ENCODE measurements at places on chromosomes 13 and 19. TPM values are rescaled to one million over a fixed set of nuclear protein-coding genes. Genes with fewer than 3 reads are reported as not detected.

GRCh38 chr13:21069561-21070004 lies 8.2 kb upstream of the LATS2 start:
- peak; percentile 57 for DNase-seq

GRCh38 chr19:39543477-39543857 lies 3.5 kb upstream of the EID2 start:
- DNase-seq: no peak

- DNase-seq: peak; percentile 79
Observed at GRCh38 chr19:47707135-47707925, 5.9 kb upstream of the EHD2 start.

GRCh38 chr13:78022164-78022877 lies 103.7 kb upstream of the EDNRB start:
- DNase-seq: peak; percentile 43

- DNase-seq: no peak
Observed at GRCh38 chr19:40088299-40089047, 2.3 kb downstream of the ZNF780A start.

- DNase-seq: no peak
Observed at GRCh38 chr19:14346279-14346678, 35.0 kb upstream of the ADGRE5 start.

DNA sequence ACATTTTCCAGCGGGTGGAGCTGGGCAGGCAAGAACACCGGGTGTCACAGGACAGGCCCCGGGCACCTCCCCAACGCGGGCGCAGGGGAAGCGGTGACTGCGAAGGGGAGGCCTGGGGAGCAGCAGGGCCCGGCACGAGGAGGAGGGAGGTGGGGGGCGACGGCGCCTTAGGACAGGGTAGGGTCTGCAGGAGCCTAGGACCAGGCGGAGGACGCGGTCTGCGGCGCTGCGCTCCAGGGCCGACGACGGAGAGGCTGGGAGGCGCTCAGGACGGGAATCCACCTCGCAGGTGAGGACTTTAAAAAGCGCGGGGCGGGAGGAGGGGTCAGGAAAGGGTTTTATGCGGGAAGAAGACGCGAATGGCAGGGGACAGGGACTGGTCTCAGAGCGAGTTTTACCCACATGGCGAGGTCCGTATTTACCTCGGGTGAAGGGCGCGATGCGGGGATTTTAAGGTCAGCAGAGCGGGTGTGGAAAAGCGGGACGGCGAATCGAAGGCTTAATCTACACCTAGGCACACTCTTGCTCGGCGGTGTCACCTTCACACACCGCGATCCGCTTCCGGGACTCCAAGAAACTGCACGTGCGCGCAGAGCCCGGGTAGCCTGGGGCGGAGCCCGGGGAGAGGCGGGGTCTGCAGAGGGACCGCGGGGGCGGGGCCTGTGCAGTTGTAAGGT lies 13.5 kb downstream of the ERVV-2 start:
- DNase-seq: no peak

DNA sequence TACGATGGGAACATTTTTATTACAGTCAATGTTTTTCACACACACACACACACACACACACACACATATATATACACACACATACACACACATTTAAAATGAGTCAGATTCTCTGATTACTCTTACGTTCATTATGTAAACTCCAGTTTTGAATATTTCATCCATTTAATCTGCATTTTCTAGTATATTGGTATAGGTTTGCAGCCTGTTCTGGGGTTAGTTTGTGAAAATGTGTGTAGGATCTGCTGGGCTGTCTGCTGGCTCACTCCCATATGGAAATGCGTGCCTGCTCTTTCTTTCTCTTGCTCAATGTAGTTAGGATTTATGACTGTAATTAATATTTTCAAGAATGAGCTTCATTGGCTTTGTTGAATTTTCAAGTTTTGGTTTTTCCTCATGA lies 7.1 kb downstream of the LILRB2 start:
- DNase-seq: no peak

- no peak for DNase-seq
Observed at GRCh38 chr13:110330491-110331011, 23.5 kb downstream of the COL4A2 start.

- DNase-seq: peak; percentile 98
Observed at GRCh38 chr19:50003810-50004419, 21.3 kb downstream of the VRK3 start.

GRCh38 chr19:19563348-19563848 lies 25.3 kb downstream of the CILP2 start:
- no peak for DNase-seq

DNA sequence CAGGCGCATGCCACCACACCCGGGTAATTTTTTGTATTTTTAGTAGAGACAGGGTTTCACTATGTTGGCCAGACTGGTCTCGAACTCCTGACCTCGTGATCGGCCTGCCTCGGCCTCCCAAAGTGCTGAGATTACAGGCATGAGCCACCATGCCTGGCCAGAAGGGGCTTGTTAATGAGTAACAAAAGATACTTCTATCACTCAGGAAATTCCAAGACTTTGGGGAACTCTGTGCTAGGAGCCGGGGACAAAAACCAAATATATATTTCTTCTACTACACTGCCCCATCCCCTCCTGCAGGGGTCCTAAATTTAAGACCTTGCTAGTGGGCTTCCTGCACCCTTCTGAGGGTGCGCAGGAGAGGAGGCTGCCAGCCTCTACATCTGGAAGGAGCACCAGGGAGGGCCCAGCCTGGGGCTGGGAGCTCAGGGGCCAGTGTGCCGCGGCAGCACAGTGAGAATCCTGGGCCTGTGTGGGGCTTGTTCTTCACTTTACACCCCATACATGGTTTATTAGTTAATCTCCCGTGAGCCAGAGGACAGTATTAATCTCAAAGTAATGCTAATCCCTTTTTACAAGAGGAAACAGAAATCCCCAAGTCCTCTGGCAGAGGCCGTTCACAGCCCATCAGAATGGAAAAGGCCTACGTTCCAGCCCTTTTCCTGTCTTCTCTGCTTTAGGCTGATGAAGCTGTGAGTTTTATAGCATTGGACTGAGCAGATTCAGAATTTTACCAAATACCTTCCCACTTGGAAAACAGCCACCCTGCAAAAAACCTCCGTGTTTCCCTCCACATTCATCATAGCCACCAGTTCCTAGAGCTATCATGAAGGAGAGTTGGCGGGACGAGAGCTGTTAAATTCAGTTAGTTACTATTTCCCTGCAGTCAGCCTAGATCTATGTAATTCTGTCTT lies 44.4 kb upstream of the NPAS1 start:
- DNase-seq: no peak

- DNase-seq: no peak
Observed at GRCh38 chr19:12260861-12261260, 33.8 kb downstream of the ZNF44 start.

DNA sequence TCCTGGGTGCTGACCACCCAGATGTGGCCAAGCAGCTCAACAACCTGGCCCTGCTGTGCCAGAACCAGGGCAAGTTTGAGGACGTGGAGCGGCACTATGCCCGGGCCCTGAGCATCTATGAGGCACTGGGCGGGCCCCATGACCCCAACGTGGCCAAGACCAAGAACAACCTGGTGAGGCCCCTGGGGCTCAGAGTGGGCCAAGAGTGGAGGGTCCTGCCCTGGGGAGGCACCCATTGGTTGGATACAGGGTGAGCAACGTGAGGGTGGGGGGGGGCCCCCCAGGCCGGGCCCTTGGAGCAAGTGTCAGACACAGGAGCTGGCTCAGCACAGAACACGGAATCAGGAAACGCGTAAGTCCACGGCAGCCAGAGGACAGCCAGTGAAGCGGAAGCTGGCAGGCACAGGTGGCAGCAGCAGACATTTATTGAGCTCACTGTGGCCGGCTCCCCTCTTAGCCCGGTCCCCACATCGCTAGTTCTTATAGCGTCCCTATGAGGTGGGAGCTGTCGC lies 8.9 kb downstream of the KLC3 start:
- DNase-seq: no peak

DNA sequence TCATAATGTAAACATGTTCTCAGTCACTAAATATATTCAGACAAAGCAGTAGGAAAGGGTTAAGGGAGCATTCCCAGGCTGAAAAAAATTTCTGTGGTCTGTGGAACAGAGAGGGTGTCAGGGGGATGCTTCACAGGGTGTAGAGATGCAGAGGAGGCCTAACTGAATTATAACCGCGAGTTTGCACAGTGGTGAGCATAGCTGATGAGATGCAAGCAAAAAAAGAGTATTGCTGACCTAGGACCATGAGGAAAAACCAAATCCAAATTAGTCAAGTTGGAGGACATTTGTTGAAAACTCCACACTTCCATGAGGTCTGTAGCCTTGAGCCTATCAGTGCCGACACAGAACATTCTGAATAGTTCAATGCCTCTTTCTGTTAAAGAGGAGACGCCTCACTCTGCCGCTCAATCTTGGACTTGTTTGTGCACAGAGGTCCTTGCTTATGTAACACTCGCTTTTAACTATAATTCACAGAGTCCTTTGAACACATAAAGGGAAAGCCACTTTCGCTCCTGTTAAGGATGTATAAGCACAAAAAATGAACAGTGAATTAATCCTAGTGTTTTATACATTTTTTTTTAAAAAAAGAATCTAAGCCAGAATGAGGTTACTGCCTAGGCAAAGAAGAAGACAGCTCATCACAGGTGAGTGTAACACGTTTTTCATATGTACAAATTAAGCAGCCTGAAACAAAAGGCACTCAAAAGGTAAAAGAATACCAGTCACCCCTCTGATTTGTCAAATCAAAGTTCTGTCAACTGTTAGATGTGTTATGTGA lies 25.8 kb upstream of the INTS6 start:
- DNase-seq: no peak

TEX26 gene
- not detected for total RNA-seq

ZNF506 gene
- total RNA-seq: 15.1 TPM

CCDC61 gene
- 1.4 TPM for total RNA-seq

ANKRD24 gene
- total RNA-seq: 0.12 TPM

CEBPA gene
- 4.3 TPM for total RNA-seq

ARMC6 gene
- 62.0 TPM for total RNA-seq

TFDP1 gene
- 73.0 TPM for total RNA-seq

HIPK4 gene
- total RNA-seq: not detected

PRRG2 gene
- total RNA-seq: not detected
